Stimulated activated CD4-positive, alpha-beta T cell treated with anti-CD3 and anti-CD28 coated beads, Interleukin-15, amount 100 ng/mL, for 1 hour (primary cell): ENCODE measurements at places on chromosomes 2 and 18.
A peak's percentile ranks its signal among the peaks of the same experiment; 100 is the strongest.

DNA sequence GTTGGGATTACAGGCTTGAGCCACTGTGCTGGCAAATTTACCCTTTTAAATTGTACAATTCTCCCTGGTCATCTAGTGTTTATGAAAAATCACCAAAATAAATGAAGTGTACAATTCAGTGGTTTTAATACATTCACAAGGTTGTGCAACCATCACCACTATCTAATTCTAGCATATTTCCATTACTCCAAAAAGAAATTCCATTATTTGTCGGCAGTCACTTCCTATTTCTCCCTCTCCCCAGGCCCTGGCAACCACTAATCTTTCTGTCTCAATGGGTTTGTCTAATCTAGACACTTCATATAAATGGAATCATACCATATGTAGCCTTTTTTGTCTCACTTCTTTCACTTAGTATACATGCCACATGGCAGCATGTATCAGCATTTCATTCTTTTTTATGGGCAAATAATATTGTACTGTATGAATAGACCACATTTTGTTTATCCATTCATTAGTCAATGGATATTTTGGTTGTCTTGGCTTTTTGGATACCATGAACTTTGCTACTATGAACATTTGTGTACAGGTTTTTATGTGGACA lies 12.6 kb upstream of the POLE4 start:
- no peak for DNase-seq

GRCh38 chr2:80330527-80331450 lies 26.2 kb upstream of the LRRTM1 start:
- no peak for DNase-seq

DNA sequence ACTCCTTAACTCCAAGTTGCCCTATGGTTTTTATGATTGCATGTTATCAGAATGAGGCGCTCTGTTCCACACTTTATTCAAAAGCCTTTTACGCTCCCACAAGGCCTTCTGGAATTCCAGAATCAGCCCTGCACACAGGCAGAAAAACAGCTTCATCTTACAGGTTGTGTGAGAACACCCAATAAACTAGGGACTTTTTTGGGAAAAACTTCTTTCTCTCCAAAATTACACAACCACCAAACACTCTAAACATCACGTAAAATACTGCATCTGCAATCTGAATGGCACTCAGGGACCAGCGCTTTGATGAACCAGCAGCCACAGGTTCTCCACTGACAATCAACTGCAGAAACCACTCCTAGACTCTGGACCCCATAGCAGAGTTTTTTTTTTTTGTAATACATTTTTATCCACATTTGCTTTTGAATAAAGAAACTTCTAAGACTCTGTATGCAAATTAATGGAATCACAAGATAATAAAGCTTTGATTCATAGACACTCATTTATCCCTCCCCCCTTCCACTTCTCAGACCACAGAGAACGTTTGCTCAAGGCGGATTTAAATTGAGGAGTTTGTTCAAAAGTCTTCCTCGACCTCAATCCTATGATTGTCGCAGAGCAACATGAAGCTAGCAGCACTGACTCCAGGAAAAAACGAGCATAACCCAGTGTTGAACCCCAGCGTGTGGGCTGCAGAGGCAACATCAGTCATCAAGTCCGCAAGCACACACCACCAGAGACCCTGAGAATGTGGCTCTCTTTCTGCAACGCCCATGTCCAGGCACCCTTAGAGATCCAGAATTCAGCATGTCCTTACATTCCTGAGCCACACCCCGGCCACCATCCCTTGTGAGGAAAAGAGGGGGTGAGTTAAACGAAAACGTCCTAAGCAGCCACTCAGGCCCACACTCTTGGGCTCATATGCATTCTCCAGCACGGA lies 116.5 kb downstream of the MBP start:
- no peak for DNase-seq

DNA sequence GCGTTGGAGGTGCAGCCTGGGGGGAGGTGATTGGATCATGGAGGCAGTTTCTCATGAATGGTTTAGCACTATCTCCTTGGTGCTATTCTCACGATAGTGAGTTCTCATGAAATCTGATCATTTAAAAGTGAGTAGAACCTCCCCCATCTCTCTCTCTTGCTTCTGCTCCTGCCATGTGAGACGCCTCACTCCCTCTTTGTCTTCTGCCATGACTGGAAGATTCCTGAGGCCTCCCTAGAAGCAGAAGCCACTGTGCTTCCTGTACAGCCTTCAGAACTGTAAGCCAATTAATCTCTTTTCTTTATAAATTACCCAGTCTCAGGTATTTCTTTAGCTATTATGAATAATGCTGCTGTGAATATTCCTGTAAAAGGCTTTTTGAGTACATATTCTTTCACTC lies 52.9 kb downstream of the SERPINB7 start:
- no peak for DNase-seq

- no peak for DNase-seq
These were observed 433.3 kb upstream of the ID2 start for GRCh38 chr2:8248623-8248957.

DNA sequence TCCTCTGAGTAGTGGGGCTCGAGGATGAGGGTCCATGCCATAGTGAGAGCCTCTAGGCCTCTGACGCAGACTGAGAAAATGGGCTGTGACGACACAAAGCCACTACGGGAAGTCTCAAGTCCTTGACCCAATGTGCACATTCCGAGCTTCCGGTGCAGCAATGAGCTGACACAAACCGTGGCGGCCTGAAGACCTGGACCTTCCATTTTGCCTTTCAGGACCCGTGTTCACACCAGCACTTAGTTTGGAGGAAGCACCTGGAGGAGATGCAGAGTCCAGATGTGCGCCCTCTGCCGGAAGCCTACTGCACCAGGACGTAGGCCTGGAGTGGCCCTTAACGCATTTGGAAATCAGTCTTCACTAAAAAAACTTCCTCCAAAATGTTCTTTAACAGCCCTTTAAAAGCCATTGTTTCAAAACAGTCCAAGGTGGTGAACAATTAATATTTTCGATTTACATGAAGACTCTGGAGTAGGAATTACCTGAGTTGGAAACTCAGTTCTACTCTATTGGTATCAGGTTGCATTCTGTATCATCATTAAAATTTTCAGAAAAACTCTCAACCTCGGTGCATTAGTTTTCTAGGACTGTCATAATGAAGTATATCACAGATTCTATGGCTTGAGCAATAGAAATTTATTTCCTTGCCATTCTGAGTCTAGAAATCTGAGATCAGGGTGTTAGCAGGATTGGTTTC lies 33.9 kb downstream of the BMP10 start:
- DNase-seq = peak; percentile 50

- no peak for DNase-seq
These were observed 19.4 kb downstream of the DDX18 start for GRCh38 chr2:117833911-117834310.

- no peak for DNase-seq
These were observed 32.6 kb downstream of the MARCHF4 start for GRCh38 chr2:216339456-216340279.

GRCh38 chr2:61328707-61329251 lies 142.1 kb downstream of the USP34 start:
- DNase-seq = no peak

DNA sequence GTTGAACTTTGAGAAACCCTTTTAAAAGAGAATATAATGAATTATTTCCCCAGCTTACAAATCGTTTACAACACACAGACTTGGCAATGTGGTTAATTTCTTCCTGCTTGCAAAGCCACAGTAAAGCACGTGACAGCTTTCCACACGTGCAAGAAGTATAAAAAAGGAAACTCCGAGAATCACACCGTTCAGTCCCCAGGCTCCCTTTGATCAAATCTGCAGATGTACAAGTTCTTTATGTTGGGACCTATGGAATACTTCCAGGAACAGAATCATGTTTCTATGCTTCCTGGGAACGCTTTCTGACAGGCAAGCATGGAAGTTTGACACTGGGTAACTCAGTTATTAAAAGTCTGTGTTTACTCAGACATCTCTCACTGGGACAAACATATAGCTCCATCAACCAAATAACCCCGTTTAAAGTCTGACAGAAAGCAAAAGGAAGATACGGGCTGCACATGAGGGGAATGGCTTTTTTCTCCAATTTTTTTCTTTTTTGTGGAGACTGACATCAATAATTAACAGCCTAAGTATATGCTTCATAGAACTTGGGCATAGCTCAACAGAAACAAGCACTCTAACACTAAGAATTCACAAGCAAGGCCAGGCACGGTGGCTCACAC lies 134.8 kb downstream of the EIPR1 start:
- DNase-seq = no peak

GRCh38 chr18:61752973-61753372 lies 139.8 kb downstream of the RNF152 start:
- no peak for DNase-seq

DNA sequence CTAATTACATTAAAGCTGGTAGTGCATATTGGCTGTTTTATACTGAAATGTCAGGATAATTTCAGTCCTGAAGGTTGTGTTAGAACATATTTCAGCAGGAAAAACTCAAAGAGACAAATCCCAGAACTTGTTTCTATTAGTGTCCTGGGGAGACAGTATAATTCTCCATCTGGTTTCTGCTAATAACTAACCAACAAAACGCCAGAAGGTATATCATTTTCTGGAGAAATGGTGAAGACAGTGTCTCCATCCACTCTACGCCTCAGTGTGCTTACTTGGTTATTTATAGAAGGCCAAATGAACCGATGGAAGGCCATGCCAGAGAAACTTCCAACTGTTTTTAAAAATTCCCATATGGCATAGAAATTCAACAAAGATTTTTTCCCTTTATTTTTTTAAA lies 41.6 kb downstream of the GCA start:
- DNase-seq = no peak

GRCh38 chr18:60872434-60872833 lies 460.8 kb upstream of the CDH20 start:
- no peak for DNase-seq

DNA sequence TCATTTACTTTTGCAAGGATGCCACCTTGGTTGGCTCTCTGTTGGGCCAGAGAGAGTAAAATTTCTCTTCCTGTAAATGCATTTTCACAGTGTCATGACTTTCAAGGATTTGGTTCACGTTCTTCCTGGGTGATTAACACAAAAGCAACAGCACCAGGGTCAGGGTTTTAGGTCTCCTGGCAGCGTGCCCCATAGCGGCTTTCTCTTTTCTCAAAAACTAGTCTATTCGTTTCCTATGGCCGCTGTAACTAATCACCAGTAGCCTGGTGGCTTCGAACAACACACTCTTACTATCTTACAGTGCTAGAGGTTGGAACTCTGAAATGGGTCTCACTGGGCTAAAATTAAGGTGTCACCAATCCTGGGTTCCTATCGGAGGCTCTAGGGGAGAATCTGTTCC lies 56.3 kb upstream of the ACMSD start:
- DNase-seq = no peak

DNA sequence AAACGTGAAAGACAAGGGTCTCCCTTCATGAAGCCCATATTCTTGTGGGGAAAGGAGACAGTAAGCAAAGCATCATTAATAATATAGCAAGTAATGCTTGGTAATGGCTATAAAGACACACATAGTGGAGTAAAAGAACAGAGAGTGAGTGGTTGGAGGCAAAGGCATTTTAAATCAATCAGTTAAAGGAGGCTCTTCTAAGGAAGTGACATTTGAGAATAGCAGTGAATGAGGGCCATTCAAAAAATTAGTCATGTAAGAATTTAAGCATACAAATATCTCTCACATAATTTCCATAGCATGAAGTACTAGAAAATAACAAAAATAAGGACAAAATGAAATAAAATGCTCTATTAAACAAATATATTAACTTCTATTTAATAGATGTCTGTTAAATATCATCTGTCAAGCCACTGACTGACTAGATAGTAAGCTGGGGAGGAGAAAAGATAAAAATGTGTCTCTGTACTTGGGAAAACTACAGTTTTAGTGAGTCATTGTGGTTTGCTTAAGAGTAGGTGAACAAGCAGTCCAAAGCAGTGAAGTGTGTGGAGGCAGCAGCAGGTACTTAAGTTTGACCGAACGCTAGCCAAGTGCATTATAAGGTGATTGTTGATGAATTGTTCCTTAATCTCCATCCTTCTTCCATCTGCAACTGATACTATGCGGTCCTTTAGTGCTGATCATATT lies 160.1 kb downstream of the PARD3B start:
- no peak for DNase-seq

DNA sequence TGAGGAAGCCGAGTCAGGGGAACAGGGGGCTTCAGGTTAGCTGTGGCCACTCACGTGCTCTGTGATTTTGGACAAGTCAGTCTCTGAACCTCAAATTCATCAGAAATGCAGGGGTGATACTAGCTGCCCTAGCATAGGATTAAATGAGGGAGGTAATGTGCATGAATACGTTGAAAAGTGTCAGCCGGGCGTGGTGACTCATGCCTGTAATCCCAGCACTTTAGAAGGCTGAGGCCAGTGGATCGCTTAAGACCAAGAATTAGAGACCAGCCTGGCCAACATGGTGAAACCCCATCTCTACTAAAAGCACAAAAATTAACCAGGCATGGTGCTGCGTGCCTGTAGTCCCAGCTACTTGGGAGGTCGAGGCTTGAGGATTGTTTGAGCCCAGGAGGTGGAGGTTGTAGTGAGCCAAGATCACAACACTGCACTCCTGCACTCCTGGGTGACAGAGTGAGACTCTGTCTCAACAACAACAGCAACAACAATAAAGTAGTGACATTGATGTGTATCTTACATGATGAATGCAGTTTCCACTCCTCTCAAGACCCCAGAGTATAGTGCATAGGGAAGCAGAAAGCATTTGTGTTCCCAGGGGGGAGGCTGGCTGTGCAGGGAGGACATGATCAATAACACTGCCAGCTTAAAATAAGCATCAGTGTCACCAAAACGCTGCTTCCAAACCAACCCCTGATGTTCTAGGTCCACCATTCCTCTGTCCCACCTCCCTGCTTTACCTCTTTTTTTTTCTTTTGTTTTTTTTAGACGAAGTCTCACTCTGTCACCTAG lies 68.8 kb downstream of the HNRNPLL start:
- no peak for DNase-seq

DNA sequence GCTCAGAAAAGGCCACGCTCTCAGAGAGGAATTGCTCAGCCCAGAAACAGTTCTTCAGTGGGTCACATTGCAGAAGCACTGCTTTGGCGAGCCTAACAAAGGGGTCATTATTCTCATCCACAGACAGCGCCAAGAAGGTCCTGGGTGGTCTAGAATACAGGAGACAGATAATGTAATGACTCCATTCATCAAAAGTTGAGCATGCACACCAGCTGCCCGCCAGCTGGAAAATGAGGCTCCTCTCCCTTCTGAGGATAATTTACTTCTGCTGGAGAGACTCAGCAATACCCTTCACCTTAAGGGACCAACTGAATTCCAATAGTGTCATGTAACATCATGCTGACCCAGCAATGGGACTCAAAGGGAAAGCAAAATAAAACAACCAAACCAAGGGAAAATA lies 79.9 kb downstream of the TRIB2 start:
- DNase-seq = no peak

DNA sequence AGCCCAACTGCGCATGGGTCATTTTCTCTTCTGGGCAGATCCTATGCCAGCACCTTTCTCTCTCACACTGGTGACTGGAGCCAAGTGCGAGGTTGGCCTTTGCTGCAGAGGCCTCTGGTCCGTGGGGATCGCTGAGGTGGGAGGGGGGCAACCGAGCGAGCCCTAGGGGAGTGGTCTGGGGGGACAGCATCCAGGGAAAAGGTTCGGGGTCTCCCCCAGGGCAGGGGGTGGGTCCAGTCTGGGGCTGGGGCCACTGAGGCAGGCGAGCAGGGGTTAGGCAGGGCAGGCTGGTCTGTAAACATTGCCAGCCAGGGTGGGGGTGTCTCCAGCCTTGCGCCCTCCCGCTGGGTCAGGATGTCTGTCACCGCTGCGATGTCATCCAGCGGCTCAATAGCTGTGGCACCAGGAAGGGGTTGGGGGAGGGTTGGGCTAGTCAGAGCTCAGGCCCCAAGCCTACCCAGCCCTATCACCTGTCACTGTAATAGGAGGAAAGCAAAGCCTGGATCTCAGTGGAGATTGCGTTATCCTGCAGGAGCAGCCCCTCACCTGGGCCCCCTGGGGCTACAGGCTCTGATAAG lies 4.7 kb downstream of the WDR54 start:
- DNase-seq = no peak

- no peak for DNase-seq
These were observed 1.3 kb downstream of the CEP68 start for GRCh38 chr2:65057391-65058052.
